ENCODE measurements at places on chromosomes 7 and 10.

- DNase-seq = no peak
Measured at GRCh38 chr7:46290374-46291049, 369.4 kb upstream of the IGFBP3 start.

- peak; percentile 62 for DNase-seq
Measured at GRCh38 chr7:113710310-113711096, 208.3 kb downstream of the PPP1R3A start.

- DNase-seq = no peak
Measured at GRCh38 chr7:17319164-17320101, 21.0 kb downstream of the AHR start.

DNA sequence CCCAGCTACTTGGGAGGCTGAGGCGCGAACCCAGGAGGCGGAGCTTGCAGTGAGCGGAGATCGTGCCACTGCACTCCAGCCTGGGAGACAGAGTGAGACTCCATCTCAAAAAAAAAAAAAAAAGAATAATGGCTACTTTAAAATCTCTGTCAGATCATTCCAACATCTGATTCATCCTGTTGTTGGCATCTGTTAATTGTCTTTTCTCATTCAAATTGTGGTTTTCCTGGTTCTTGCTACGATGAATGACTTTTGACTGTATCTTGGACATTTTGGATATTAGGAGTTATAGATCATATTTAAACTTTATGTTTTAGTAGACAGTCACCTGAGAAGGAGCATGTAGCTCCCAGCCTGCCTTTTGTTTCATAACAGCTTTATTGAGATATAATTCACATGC lies 8.5 kb downstream of the TPST1 start:
- no peak for DNase-seq

DNA sequence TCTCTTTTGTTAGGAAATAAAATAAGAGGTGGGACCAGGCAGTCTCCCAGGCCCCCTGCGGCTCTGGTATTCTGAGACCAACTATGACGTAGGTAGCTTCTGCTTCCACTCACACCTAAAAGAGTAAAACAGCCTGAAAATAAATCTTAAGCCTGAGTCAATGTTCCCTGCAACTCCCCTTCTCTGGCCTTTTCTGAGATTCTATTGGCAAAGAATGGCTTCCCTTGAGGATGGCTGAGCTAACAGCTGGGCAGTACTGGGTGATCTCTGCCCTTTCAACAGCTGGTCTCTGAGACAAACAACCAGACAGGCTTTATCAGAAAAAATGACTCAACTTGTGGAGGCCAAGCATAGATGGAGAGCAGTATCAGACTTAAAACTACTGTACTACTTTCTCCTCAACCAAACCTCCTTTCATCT lies 58.7 kb downstream of the CREB3L2 start:
- no peak for DNase-seq

DNA sequence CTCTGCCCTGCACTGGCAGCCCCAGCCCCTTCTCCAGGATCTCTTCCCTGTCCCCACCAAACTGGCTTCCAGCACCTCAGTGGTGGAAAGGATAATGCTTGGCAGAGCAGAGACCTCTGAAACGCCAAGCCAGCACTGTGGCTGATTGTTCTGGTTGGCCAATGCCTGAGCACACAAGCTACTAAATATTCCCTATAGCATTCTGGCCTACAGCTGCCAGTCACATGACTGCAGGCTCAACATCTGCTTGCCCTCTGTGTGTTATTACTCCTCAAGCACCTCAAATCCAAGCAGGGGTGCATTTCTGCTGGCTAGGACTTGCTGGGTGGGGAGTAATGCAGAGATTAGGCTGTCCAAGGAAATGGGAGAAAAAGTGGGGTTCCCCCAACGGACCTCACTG lies 6.1 kb downstream of the TBATA start:
- DNase-seq = no peak

Measured in NCI-H146 (cell line).